ENCODE measurements at places on chromosomes 6 and 20.

DNA sequence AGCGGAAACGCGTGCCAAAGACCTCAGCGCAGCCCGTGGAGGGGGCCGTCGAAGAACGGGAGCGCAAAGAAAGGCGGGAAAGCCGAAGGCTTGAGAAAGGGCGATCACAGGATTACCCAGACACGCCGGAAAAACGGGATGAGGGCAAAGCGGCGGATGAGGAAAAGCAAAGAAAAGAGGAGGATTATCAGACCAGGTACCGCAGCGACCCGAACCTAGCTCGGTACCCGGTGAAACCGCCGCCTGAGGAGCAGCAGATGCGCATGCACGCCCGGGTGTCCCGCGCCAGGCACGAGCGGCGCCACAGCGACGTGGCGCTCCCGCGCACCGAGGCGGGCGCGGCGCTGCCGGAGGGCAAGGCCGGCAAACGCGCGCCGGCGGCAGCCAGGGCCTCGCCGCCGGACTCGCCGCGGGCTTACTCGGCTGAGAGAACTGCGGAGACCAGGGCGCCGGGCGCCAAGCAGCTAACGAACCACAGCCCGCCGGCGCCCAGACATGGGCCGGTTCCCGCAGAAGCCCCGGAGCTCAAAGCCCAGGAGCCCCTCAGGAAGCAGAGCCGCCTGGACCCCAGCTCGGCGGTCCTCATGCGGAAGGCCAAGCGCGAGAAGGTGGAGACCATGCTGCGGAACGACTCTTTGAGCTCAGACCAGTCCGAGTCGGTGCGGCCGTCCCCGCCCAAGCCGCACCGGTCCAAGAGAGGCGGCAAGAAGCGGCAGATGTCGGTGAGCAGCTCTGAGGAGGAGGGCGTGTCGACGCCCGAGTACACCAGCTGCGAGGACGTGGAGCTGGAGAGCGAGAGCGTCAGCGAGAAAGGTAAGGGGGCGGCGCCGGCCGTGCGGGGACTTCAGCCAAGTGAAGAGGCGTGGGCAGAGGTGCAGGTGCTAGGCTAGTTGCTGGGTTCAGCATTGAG is 296.2 kb downstream of the RIMS1 start:
- DNase-seq, result no peak

DNA sequence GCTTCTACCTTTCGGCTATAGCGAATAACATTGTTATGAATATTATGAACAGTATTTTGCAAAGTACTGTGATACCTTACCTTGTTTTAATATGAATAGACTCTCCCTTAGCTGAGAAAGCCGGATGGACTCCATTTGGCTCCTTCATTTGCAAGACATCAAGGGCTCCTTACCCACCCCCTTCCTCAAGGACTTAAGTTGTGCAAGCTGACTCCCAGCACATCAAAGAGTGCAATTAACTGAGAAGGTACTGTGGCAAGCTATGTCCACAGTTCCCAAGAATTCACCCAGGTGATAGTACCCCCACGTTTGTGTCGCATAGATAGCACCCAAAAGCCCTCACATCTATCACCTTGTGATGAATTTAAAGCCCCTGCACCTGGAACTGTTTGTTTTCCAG is 11.2 kb downstream of the CST5 start:
- DNase-seq, result no peak

DNA sequence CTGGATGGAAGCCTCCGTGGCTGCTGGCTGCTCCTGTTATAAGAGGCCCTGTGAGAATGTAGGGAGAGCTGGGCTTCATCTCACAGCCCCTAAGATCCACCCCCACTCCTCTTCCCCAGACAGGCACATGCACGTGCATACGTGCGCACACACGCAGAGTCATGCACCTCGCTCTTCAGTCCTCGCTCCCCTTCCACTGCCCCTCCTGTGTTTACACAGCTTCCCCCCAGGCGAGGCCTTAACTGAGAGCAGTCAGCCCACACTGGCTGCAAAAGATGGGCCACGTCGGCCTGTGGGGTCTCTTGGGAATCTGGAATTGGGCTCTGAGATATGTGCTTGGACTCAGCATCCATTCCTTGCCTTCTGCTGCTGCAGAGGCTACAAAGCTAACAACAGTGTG is 35.2 kb upstream of the MLN start:
- DNase-seq, result no peak

GRCh38 chr20:8834851-8835250 is 234.0 kb upstream of the PLCB4 start:
- DNase-seq, result no peak

DNA sequence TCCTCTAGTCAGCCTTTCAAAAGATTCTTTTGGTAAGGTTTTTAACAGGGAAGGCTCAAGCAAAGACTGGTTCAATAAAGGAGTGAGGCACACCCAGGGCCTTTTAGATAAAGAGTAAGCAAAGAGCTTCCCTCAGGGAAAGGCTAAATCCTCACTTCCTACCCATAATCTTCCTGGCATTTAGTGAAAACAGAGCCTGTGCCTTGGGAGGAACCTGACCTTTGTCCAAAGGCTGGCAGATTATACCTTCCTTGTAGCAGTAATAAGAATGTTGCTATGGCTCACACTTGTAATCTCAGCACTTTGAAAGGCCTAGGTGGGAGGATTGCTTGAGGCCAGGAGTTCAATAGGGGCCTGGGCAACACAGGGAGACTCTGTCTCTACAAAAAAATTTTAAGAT is 280.1 kb upstream of the PLCB4 start:
- no peak for DNase-seq

- DNase-seq, result no peak
Measured at GRCh38 chr6:115610696-115611095, 450.0 kb downstream of the FRK start.

- no peak for DNase-seq
Measured at GRCh38 chr6:4879741-4880275, 103.6 kb downstream of the CDYL start.

DNA sequence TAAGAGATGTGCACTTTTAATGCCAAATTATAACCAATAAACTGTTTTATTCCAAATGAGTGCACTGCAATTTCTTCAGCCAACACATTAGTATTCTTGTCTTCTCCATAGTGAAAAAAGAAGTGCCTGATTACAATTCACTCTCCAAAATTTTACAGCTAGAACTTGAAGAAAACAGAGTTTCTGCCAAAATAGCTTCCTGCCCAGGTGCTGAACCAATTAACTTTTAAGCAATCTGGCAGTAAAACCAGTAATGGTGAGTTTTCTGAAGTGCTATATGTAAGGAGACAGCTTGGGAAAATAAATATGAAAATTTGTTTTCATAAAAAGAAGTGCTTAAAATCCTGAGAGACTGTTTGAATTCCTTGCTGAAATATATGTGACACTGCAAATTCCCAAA is 266.0 kb upstream of the NT5E start:
- DNase-seq, result no peak

DNA sequence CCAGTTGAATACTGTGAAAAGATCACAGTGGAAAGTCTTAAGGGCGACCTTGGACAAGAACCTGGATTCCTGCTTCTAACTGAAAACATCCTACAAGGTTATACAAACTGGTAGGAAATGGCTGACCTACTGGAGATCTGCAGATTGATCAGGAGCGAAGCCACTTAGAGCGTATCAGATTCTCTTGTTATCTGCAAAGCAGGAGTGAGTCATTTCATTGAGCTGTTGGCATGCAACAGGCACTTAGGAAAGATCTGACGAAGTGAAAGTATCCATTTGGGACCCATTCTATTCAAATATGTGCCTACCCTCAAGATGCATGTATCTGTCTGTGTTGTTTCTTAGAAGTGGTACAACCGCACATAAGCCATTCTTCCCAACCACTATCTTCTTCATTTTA is 131.2 kb upstream of the RIN2 start:
- DNase-seq, result no peak

GRCh38 chr6:30687659-30688431 is 1.4 kb upstream of the PPP1R18 start:
- no peak for DNase-seq

GRCh38 chr6:106275692-106276091 is 49.9 kb downstream of the ATG5 start:
- no peak for DNase-seq

Measured in AG04450 (cell line).